Breast epithelium (tissue), 4 donors: ENCODE measurements at places on chromosomes 16 and 17. TPM values are rescaled to one million over a fixed set of nuclear protein-coding genes. Genes with fewer than 3 reads are reported as not detected.

GRCh38 chr16:67164599-67165061 is at the start of gene HSF4:
Gene HSF4 (plus strand): TSS chr16:67164745. CDS start chr16:67164812, 67 bp downstream.
- no peaks in the 10 kb centered on the region for H3K36me3 ChIP-seq
- no peak for DNase-seq
- no peaks in the 10 kb centered on the region for H3K27me3 ChIP-seq
- peaks cover 10% of the 10 kb centered on the region for H3K4me1 ChIP-seq

GRCh38 chr17:75105126-75106080 is 4.4 kb upstream of the ARMC7 start:
- no peaks in the 10 kb centered on the region for H3K4me1 ChIP-seq
- no peak overlapping the region for H3K4me3 ChIP-seq
- H3K27me3 ChIP-seq = no peaks in the 10 kb centered on the region
- no peak for DNase-seq

DNA sequence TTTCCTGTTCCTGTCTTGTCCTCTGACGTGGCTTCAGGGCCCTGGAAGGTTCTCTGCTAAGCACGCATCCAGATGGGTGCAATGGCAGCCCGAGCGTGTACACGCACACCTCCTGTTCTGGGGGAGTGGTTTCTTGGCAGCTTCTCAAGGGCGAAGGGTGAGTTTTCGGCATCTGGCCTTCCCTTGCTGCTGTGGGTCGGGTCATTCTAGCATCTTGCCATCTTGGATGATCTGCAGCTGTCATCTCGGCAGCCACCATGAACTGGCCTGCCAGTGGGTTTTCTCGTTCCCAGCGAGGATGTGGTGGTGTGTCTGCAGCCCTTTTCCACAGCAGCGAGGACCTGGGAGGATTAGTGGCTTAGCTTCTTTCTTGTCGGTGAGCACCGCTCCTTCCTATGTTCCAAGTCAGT is 10.6 kb downstream of the MSI2 start:
- no peaks in the 10 kb centered on the region for H3K27me3 ChIP-seq
- DNase-seq = no peak

GRCh38 chr16:88618182-88618955 is 20.0 kb upstream of the IL17C start:
- H3K36me3 ChIP-seq = no peaks in the 10 kb centered on the region
- no peak overlapping the region for H3K27ac ChIP-seq
- H3K4me1 ChIP-seq = no peaks in the 10 kb centered on the region
- no peak for DNase-seq

- DNase-seq = no peak
- no peak overlapping the region for H3K4me3 ChIP-seq
- H3K27me3 ChIP-seq = no peaks in the 10 kb centered on the region
- H3K27ac ChIP-seq = no peak overlapping the region
- H3K4me1 ChIP-seq = no peaks in the 10 kb centered on the region
These were observed 183.3 kb downstream of the LGALS9B start for GRCh38 chr17:20284022-20284421.

DNA sequence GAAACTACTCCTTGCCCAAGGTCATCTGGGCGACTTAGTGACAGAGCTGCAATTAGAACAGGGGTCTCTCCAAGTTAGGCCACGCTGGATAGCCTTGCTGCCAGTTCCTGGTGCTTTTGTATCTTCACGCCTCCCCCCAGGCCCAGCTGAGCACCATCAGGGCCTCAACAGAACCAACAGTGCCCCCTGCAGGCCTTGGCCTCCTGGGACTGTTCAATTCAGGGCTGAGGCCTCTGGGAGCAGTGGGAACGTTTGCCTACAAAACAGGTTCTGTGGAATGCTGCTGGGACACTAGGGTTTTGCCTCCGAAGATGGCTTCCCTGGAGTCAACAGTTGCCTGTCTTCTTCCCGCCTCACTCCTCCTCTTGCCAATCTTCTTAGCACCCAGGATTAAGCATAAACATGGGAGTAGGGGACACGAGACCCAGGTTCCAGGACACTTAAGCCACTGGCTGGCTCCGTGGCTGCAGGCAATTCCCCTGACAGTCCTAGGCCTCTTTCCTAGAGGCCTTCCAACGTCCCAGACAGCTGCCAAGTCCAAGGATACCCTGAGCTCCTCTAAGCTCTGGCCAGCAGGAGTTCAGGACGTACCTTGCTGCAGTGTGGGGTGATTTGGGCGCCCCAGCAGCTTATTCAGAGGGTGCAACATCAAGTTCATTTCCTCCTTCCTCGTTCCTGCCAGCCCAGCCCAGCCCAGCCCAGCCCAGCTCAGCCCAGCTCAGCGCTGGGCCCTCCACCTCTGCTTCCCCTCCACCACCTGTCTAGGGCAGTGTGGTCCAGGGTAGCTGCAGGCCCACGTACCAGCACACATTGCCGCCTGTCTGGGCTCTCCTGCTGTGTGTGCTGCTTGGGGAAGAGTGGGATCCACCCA is 246.6 kb upstream of the RPL38 start:
- no peaks in the 10 kb centered on the region for H3K27me3 ChIP-seq
- H3K4me1 ChIP-seq = no peaks in the 10 kb centered on the region
- no peak overlapping the region for H3K27ac ChIP-seq

DNA sequence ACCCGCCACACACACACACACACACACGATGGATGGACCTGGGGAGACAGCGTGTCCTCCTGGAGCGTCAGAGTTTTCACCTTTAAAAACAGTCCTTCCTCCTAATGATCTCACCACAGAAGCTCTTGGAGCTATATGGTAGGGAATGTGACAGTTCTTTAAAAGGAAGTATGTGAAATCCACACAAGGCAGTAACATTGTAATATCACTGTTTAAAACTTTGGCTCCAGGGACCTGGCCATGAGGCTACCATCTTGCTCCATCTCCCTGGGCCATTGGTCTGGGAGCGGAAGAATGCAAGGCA is 302.4 kb downstream of the SOX9 start:
- H3K36me3 ChIP-seq = no peaks in the 10 kb centered on the region
- H3K27ac ChIP-seq = peak overlapping the region; percentile 49
- H3K4me1 ChIP-seq = no peaks in the 10 kb centered on the region
- no peak overlapping the region for H3K4me3 ChIP-seq
- DNase-seq = no peak

TLCD2 gene
- 6.9 TPM for total RNA-seq

DNA sequence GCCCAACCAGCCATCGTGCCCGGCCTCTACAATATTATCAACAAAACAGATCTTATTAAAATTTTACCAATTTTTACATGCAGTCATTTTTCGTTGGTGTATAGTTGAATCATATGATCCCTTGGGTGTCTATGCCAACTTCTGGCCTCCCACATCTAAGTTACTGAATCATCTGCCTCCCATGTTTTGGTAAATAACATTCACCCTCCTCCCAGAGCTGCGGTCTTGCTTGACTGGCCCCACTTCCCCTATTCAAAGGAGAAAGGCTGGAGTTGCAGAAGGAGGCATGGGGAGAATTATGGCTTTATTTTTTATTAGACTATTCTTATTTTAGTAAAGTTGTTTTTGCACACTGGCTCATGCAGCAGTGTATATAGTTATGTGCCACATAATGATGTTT is 18.5 kb upstream of the CCL23 start:
- no peak overlapping the region for H3K4me3 ChIP-seq
- no peaks in the 10 kb centered on the region for H3K36me3 ChIP-seq
- no peaks in the 10 kb centered on the region for H3K27me3 ChIP-seq
- DNase-seq = no peak
- H3K27ac ChIP-seq = no peak overlapping the region
